Globus pallidus (tissue), 1 donor: ENCODE measurements at places on chromosomes 2 and 18.
A peak's percentile ranks its signal among the peaks of the same experiment; 100 is the strongest.

DNA sequence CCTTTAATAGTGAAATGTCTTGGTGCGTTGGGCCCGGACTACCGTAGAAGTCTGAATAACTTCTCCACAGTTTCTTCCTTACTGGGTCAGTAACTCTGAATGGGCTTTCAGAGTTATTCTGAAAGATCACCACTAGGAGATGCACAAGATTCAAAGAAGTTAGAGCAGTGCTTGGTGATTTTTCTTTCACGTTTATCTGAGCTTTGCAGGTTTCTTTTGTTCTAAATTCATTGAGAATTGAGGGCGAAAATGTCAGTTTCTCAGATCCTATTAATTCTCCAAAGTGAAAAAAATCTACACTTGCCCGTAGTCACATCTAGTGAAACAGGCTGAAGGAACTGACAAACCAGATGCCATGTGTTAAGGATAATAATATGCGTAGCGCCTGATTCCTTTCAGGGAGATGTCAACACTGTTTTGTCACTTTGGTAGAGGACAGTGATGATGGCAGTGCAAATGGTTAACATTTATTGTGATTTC lies 70.1 kb downstream of the QPCT start:
- peak; percentile 31 for DNase-seq

- no peak for DNase-seq
Measured at GRCh38 chr2:218988164-218988563, 3.2 kb upstream of the FEV start.

DNA sequence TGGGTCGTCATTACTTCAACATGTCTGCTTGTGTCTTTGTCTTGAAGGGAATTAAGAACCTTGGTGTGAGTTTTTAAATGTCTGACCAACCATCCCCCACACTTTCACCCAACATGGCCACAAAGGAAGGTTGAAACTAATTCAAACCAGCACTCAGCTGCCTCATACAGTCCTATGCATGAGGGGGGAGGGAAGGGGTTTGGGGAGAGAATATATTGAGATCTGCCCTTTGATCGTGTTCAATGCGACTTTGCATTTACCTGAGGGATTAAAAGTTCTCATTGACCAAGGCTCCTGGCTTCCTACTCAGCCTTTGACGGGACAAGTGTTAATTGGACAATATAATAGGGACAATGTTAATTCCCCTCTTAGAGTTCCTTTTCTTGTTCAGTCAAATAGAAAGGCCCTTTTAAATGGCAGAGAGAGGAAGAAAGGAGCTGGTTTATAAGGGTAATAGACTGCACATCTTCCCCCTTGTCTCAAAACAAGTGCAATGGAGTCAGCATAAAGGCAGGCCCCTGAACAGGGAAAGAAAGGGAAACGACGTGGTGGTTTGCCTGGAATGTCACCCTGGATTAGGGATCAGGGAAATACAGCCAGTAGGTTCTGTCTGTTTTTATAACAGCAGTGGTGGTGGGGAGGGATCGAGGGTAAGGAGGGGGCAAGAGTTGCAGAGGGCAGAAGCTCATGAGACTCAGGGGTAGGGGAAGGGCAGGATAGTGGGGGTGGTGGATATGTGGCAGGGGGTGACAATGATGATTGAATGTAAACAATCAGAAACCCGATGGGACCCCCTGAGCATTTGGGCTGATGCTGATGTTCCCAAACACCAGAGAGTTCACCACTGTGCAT lies 198.7 kb downstream of the MYCN start:
- DNase-seq: no peak

GRCh38 chr18:23354625-23355024 lies 98.5 kb upstream of the RIOK3 start:
- DNase-seq: no peak

DNA sequence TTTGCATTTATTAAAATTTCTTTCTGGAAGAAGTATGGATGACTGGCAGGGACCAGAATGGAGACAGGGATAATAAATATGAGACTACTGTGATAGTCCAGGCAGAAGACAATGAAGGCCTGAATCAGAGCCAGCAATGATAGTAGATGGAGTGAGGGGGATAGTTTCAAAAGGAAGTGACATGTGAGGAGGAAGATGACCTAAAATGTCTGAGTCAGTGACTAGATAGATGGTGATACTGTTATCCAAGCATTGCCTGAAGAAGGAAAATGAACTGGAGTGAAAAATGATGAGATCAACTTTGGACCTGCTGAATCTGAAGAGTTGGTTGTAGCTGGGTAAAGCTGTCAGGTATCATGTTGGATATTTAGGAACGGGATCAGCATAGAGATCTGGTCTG lies 158.3 kb upstream of the KLF7 start:
- no peak for DNase-seq

DNA sequence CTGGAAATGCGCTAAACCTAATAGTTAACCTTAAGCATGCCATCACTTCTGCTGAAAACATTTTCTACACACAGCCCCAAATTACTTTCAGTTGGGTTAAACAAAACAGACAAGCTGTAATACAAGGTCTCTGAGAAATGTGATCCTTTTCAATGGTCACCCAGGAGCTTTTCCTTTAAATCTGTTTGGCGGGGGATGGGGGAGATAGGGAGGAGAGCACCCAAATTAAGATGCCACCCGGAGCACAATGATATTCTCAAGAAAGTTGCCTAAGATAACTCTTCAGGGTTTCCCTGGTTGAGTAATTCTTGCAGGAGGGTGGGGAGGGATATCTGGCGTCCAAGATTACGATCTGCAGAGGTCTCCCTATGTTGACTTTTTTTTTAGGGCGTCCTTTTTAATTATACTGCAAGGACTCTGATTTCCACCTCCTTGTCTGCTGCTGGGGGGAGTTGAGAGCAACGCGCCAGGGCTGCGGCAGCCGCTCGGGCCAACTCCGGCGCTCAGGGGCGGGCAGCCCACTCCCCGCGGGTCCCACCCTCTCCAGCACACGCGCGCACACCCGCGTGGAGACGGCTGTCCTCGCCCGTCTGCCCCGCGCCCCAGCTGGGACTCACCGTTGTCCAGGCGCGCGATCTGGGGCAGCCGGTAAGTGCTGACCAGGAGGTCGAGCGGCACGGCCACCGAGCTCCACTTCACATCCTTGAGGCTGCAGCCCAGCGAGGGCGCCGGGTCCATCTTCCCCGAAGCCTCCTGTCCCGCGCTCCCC lies 807 bp downstream of the GAREM1 start:
- peak; percentile 63 for DNase-seq

DNA sequence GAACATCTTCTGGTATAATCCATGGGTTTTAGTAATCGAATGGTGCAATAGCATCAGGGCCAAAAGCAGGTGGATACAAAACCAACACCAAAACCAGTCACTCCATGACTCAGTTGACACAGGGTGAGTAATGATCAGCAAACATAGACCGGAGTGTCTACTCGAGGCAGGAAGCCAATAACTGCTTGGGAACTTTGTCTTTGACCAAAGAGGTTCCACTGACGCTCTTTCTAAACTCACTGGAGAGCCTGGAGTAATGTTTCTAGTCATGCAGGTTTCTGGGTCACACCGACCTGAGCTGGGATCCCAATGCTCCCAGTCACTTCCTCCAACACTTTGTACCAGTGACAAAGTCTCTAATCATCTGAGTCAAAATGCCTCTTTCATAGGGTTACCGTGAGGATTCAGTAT lies 30.9 kb downstream of the MREG start:
- DNase-seq: no peak

- peak; percentile 3 for DNase-seq
Measured at GRCh38 chr2:136495636-136496035, 269.7 kb upstream of the THSD7B start.

DNA sequence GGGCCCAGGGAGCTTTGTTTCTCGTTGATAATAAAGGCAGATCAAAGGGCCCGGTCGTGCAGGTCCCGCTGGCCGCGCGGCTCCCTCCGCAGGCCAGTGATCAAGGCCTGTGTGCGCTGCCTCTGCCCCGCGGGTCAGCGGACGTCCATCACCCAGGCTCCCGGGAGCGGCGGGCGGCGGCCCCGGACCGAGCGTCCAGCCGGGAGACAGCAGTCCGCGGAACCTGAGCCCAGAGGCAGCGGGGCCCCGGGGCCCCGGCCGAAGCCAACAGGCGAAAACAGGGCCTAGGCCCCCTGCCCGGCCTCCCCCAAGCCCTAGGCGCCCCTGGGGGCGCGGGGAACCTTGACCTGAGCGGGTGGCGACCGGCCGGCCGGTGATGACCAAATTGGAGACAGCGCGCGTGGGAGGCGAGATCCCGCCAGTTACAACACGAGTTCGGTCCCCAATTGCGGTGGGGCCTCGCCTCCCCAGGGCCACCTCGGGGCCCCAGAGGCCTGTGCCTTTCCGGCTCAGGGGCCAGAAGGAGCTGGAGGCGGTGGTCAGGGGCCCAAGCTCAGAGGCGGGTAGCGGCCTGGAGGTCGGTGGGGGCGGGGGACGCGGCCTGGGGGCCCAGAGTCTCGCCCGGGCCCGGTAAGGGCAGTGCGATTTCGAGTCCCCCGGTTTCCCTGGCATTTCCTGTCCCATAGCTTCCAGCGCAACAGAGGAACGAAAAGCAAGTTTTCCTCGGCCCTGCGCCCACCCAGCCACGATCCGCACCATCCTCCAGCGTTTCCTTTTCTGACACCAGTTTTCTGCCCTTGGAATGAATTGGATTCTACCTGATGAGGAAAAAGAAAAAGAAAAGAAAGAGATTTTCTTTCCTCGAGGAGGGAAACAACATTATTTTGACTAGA lies 5.9 kb downstream of the SP9 start:
- no peak for DNase-seq

DNA sequence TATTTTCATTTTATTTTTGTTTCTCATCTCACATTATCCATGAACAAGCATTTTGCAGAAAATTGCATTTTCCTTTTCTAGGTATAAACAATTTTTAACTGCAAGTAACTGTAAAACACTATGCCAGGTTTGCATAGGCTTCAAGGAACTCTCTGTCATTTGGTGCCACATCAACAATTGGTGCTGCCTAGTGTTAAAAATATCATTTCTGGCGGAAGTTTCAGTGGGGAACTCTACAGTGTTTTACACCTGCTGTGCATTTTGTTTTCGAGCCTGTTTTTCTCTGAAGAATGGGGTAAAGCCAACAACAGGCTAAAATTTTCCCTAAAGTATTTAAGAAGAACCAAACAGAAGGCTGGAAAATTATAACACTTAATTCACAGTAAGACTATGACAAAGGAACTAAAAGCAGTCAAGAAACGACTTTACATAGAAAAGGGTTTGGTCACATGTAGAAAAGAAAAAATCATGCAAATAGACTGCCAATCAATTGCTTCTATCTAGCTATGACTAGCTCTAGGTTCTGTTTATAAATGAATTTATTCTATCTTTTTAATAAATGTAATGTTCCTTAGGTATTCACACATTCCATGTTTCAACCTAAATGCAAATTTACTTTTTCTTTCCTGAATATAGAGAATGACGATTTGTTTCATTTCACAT lies 21.4 kb upstream of the FRZB start:
- DNase-seq: no peak

DNA sequence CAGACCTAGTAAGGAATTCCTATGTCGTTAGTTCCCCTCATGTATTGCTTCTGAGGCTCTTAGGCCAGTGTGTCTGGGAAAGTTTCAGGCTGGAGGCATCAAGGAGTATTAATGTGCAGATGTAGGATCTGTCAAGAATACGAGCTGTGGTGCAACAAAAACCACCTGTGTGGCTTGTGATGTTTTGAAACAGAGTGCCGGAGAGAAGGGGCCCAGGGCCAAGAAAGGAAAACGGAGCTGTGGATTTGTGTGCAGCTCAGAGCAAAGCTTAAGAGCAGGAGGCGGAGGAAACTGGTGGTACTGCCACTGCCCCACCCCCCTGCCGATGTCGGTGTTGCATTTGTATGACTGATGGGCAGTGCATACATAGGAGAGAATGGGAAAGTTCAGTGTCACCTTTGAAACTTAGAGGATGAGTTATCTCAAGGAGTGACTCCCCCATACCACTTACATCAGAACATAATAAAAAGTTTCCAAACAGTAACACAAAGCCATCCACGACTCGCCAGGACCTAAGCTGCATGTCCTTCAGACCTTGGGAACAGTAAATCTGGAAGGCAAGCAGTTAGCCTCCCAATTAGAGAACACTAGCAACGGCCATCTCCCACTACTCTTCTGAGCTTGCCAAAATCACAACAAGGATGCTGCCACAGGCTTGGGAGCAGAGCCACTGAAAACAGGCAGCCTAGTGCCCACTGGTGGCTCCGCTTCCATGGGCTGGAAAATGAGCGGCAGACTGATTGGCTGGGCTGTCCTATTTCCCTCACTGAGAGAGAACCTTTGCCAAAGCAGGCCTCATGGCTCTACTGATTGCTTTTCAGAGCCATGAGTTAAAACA lies 152.7 kb upstream of the NT5C1B start:
- peak; percentile 20 for DNase-seq

DNA sequence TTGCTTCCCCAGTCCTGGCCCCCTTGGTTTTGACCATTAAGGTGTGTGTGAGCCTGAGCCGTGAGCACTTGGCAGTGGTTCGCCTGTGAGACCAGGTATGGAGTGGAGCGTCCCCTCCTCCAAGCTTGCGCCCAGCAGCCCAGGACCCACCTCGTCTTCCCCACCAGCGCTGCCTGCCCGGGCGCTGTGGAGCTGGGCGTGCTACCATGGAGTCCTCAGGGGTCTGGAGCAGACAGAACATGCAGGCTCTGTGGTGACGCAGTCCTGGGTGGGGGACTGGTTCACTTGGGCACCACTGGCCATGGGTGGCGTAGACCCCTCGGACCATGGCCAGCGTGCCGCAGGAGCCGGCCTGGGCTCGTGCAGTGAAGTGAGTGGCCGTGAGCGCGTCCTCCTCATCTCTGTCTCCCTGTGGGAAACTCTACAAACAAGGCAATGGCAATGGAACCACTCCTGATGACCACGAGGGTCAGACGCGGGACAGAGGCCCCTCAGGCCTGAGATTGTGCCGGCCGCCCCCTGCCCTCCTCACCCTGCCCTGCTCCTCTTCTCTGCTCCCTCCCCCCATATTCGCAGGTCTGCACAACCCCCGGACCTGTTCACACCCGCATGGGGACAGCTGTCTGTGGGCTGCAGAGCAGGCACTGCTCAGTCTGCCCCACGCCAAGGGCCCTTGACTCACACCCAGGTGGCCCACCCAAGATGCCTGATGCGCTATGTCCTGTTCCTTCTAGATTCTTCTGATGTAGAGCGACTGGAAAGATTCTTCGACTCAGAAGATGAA lies 15.0 kb downstream of the DTYMK start:
- no peak for DNase-seq

DNA sequence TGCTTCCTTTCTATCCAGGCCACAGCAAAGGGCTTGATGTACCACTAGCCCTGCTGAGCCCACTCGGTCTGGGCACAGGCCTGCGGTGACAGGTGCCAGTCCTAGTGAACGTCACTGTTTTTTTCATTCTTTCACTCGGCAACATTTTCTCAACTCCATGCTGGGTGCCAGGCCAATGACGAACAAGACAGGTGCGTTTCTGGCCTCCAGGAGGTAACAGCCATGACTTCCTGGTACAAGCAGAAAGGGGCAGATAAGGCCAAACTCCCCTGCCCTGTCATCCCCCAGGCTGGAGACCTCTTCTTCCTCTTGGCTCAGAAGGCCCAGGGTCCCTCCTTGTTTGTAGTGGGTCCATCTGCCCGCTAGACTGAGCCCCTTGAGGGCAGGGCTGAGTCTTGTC lies 55.7 kb upstream of the OTOF start:
- no peak for DNase-seq

- DNase-seq: no peak
Measured at GRCh38 chr2:181463588-181463987, 6.4 kb downstream of the ITGA4 start.
